ENCODE measurements at places on chromosomes 7 and 10.

DNA sequence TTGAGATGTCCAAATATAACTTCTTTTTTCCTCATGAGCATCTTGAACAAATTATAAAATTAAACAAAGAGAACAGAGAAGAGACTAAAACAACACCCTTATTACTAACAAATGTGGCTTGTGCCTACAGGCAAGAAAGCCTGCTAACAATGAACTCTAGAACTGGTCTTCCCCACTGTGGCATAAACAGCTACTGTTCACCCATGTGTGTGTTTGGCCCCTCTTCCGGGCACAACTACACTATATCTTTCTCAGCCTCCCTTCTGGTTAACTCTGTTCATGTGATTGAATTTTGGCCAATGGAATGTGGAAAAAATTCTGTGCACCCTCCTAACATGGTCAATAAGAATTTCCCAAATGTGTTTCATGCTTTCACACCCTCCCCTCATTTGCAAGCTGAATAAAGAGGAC, 117.0 kb downstream of the KBTBD2 start:
- no peak for DNase-seq

- DNase-seq: no peak
Measured at GRCh38 chr10:44425466-44425865, 40.6 kb upstream of the CXCL12 start.

DNA sequence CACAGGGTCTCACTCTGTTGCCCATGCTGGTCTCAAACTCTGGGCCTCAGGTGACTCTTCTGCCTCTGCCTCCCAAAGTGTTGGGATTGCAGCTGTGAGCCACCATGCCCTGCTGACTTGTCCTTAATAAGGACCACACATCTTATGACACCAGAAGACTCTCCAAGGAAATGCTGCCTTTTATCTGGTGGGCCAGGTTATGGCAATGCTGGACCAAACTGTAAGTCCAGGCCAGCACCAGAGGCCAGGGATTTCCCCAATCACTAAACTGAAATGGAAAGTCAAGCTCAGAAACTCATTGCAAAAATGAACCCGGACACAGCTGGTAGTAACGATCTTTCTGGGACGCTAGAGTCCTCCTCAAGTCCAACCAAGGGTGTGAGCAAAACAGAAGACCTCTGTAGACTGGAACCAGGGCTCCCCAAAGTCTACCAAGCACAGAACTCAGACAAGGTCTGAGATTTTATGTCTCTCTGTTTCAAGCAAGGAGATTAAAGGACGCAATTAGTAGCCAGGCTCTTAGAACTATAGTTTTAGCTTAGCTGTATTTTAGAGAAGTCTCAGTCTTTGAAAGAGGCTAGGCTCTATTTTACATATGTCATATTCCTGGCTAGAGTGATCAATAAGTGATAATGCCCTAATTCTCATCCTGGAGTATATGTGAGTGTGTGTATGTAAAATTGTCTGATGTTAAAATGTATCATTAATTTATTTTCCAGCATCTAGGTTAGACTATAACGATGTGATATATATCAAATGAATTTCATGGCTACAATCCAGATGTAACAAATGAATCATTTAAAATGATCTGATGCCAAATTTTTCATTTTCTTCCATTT, 74.0 kb upstream of the ITGB1 start:
- DNase-seq: no peak

GRCh38 chr10:73759512-73760115, 15.4 kb downstream of the SEC24C start:
- peak; percentile 63 for DNase-seq

GRCh38 chr10:37774351-37774750, 83.1 kb downstream of the ZNF248 start:
- no peak for DNase-seq

- no peak for DNase-seq
Measured at GRCh38 chr7:28433039-28433438, 20.7 kb downstream of the CREB5 start.

DNA sequence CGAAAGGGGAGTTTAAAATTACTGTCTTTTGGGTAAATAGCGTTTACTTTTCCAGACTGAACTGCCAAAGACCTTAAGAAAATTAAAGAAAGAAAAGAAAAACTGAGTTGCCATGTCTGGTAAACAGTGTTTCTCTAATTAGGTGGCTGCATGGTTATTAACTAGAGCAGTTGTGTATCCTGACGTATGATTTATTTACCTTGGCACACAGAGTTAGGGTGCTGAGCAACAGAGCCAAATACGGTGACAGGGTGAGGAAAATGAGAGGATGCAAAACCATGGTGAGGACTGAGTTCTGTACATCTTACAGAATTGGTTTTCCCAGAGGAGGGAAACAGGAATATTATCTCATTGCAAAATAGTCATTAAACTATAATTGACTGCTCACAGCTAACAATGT, 546.4 kb upstream of the FZD8 start:
- no peak for DNase-seq

Data from T-helper 2 cell (primary cell).